ENCODE measurements at places on chromosomes 4 and X.

GRCh38 chr4:114078636-114079035 lies 99.2 kb upstream of the ARSJ start:
- no peak for DNase-seq

DNA sequence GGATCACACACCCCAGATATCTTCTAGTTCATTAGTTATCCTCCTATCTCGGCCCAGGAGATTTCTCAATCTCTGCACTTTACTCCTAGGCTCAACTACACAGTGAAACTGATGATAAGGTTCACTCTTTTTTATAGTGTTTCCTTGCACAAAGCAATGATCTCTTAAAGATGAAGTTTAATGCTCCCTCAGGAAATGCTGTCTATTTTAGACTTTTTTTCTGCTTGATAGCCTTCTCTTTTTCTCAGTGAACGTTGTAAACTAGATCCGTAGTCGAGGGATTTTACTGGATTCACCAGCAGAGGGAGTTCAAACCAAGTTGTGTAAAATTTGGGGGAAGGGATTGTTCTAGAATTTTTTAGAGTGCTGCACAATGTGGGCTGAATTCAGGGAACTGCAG lies 269.6 kb downstream of the GBA3 start:
- DNase-seq: no peak

DNA sequence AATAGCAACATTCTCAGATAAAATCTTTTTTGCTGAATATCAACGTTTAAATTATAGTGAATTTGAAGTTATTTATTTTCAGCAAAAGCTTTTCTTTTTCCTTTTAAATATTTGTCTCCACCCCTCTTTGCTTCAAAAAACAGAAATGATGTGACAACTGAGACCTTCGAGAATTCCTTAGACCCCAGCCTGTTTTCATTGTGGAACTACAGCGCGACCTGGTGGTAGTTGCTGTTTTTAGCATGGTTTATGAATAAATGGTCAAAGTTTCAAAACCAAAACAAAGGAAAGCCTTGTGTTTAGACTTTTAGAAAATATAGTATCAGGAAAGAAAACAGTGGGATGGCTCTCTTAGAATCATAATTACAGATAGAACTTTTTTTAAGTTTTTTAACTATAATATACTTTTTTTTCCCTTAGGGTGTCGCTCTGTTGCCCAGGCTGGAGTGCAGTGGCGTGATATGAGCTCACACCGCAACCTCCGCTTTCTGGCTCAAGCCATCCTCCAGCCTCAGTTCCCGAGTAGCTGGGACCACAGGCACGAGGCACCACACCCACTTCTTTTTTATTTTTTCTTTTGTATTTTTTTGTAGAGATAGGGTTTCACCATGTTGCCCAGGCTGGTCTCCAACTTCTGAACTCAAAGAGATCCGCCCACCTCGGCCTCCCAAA lies 26.8 kb upstream of the TMEM184C start:
- DNase-seq: no peak

GRCh38 chr4:79141530-79141929 lies 184.3 kb downstream of the NAA11 start:
- DNase-seq: no peak

DNA sequence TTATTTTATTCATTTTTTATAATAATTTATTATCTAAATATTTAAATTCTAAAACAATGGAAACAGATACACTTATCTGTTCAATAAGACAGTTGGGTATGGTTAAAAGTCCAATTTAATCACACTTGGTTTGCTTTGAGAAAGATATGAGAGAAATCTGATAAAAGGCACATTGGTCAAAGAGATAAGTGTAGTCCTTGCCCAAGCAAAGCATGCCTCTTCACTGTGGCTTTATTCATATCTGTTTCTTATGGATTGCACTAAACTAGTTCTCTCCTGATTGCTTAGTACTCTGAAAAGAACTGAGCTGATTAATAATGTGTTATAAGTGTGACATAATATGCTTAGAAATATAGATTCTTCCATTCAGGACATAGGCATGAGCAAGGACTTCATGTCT lies 39.8 kb downstream of the CXCL1 start:
- DNase-seq: no peak

- no peak for DNase-seq
Observed at GRCh38 chrX:56833626-56834025, 104.6 kb downstream of the NBDY start.

GRCh38 chrX:46693149-46693548 lies 65.8 kb downstream of the SLC9A7 start:
- DNase-seq: no peak

- DNase-seq: no peak
Observed at GRCh38 chrX:40581336-40581920, 658 bp downstream of the ATP6AP2 start.

- no peak for DNase-seq
Observed at GRCh38 chrX:49059201-49059600, 402 bp downstream of the CCDC120 start.

DNA sequence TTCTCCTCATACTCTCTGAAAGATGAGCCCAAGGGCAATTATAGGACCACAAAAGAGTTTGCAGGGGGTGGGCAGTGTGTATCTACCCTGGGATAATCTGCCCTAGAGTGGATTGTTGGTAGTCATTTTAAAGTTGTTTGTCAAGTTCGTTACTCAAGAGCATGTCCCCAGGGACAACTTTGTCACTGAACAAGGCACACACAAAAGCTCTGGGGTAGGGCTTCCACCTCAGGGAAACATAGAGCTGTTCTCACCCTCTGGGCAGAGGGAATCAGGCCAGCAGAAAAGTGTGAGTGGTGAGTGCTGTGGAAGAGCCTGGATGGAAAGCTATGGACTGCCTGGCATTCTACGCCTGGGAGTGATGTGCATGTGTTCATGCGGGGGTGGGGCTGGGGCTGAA lies 23.3 kb upstream of the LEF1 start:
- no peak for DNase-seq
